ENCODE measurements at places on chromosomes 7 and 10.

DNA sequence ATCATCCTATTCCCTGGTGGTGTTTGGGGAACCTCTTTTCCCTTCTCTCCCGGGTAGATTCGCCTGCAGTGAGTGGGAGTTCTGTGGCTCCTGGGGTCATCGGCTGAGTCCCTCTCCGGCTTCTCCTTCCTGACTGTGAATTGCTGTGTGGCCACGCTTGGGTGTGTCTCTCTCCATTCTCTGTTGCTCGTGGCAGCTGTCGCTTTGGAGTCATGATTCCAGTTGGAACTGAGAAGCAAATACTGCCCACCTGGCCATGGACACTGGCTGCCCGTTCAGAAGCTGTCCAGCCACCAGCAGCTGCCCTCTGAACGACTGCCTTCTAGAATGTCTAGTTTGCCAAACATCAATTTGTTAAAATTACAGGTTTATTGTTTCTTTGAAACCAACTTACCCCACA lies 23.1 kb upstream of the PITRM1 start:
- DNase-seq = no peak

DNA sequence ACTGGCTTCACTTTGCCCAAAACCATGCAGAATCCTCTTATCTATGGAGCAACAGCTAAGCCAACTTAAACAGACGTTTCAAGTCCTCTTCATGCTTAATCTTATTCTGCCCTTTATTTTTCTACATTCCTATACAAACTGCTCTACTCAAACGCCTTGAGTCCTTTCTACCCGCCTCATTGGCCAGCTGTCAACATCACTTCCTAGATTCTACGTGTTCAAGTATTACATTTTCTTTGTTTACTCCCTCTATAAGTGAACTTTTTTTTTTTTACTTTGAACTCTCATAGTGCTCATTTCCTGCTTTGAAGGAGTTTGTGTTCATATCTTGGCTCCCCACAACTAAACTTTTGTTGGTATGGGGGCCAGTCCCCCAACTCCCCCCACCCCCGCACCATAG lies 28.9 kb upstream of the SLC26A5 start:
- no peak for DNase-seq

GRCh38 chr10:101682172-101682825 lies 12.7 kb downstream of the FBXW4 start:
- peak; percentile 14 for DNase-seq

DNA sequence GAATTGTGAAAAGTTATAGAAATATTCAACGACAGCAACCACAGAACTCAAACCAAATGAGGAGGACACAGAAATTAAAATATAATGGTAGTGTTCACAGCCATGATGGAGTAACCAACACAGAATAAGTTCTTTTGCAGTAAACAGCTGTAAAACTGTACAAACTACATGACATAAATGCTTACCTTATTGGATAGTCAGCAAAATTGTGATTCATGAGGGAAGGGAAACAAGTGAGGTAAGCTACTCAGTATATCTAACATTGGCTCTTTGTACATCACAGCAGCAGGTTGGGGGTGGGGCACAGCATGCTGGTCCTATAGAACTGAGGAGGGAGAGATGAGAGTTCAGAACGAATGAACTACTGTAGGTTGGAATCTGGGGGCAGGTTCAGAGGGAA lies 86.4 kb downstream of the CDC14C start:
- DNase-seq = no peak

DNA sequence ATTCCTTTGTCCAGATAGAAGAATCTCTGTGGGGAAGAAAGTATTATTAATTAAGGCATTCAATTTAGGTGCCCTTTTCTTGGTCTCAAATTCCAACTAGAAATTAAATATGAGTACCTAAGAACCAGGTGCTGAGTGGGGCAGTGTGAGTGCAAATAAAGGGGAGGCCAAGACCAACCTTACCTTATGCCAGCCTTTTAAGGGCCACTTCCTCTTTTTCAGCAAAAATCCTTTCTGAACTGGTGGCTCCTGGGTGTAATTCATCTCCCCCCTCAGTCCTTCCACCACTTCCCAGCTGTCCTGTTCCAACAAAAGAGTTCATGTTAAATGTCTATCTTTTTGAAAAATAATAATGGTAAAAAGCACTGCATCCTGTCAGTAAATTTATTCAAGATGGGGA lies 108.2 kb downstream of the OSBPL3 start:
- DNase-seq = no peak

GRCh38 chr7:157769086-157769485 lies 432.3 kb downstream of the DNAJB6 start:
- no peak for DNase-seq

- peak; percentile 61 for DNase-seq
Observed at GRCh38 chr10:109282510-109282909, 640.8 kb downstream of the XPNPEP1 start.

DNA sequence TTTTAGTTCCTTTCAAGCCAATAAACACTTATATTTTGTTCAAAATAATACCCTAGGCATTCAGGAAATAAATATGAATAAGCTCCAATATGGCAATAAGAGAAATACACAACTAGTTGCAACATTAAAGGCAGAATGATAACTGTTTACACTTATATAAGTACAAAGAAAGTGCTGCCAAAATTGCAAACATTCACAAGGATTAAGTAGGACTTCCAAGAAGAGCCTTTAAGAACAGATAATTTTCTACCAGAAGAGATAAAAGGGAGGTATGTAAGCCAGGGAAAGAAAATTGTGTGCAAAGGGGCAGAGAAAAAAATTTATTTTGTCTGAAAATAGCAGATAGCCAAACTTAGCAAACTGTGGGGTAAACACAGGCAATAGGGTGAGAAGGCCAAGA lies 83.8 kb downstream of the CTNNA3 start:
- DNase-seq = no peak

GRCh38 chr7:54330216-54330800 lies 211.9 kb upstream of the VSTM2A start:
- DNase-seq = no peak

- DNase-seq = no peak
Observed at GRCh38 chr10:1299041-1299726, 243.0 kb downstream of the WDR37 start.

GRCh38 chr7:71329030-71329660 lies 197.2 kb downstream of the GALNT17 start:
- no peak for DNase-seq

GRCh38 chr10:78634389-78634815 lies 434.4 kb upstream of the ZMIZ1 start:
- peak; percentile 48 for DNase-seq

DNA sequence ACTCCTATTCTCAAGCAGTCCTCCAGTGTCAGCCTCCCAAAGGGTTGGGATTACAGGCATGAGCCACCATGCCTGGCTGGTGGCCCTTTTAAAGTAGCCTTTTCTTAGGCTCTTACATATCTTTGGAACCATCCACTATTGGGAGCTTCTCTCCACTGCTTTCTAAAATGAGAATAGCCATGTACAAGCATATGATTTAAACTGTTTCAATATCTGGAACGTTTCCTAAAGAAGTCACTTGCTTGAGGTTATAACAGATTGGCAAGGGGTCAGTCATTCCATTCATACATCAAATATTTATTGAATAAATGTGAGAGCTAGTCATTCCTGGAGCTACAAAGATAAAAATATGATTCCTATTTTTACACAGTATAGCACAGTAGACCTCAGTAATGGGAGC lies 97.4 kb upstream of the LRGUK start:
- DNase-seq = no peak

- no peak for DNase-seq
Observed at GRCh38 chr10:30587522-30588031, 42.0 kb downstream of the LYZL2 start.

- DNase-seq = peak; percentile 78
Observed at GRCh38 chr10:73529089-73529832, 33.4 kb upstream of the PPP3CB start.

GRCh38 chr7:16619979-16620408 lies 25.6 kb downstream of the ANKMY2 start:
- DNase-seq = peak; percentile 19

GRCh38 chr10:132153616-132154217 lies 33.0 kb upstream of the DPYSL4 start:
- no peak for DNase-seq

- DNase-seq = no peak
Observed at GRCh38 chr10:80535671-80536360, 1.9 kb upstream of the SH2D4B start.

- peak; percentile 56 for DNase-seq
Observed at GRCh38 chr10:10644008-10644646, 373.5 kb upstream of the CELF2 start.

- no peak for DNase-seq
Observed at GRCh38 chr10:37701781-37702493, 155.5 kb downstream of the ZNF248 start.

DNA sequence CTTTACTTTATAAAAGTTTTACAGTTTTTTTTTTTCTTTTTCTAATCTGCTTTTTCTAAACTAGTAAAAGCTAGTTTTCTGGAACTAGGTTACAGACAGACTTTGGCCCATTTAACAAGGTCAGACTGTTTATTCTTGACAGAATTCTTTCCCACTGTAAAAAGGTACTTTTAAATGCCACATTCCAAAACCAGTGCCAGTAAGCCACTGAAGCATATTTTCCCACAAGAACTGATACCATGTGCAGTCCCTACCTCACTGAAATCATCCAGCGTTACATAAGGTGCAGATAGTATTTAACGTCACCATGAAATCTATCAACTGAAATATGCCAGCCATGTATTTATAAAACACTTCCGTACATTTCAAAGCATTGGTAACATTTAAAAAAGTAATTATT lies 121.6 kb downstream of the CDK6 start:
- DNase-seq = peak; percentile 32

DNA sequence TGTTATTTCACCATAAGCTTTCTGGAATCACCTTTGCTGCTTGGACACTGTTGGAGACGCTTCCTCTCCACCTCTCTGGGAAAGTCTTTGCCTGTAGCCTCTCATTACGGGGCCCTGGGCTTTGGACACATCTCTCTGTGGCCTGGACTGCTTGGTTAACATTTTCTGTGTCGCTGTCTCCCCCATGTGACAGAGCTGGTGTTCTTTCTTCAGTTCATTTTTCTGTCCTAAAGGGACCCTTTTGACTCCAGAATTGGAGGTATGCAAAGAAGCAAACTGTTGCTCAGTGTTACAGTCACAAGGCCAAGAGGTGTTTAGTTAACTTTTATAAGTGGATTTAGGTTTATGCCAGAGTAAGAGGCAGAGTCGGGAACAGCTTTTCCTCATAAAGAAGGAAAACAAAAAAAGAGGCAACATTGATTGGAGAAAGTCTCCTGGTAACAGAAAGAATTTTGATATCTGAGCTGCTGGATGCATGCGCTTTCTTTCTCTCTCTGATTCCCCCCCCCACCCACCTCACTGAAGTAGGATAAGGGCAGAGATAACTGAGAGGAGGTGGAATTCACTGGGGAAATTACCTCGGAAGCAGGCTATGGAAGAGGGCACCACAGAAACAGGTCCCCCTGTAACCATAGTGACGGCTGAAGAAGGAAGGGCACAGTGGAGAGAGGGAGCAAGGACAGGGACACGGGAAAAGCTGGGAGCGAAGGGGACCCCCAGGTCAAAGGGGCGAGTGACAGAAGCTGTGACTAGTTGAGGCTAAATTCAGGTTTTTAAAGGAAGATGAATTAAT lies 57.8 kb downstream of the LGI1 start:
- peak; percentile 18 for DNase-seq

Data from astrocyte of the spinal cord (primary cell).